EL (cell line): ENCODE measurements at places on chromosomes 2 and 18.
A peak's percentile ranks its signal among the peaks of the same experiment; 100 is the strongest.

- DNase-seq: no peak
Measured at GRCh38 chr18:47724186-47724975, 206.1 kb downstream of the SMAD2 start.

DNA sequence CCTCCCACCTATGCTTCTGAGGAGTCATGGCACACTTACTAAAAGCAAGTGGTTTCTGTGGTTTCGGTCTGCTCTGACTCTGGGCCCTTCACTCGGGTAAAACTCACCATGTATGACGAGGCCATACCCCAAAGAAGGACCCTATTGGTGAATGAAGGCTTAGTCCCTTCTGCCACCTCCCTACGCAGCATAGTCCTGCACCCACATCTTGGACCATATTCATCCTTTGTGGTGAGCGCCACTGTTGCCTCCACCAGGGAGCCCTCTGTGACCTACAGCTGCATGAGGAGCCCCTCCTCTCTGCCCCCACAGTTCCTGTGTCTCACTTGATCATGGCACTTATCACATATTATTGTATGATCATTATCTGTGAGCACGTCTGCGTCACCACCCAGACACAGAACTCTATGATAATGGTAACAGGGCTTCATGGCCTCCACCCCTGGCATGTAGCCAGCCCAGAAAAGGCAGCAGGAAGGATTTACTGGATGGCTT is 113.3 kb downstream of the TFCP2L1 start:
- DNase-seq: no peak

DNA sequence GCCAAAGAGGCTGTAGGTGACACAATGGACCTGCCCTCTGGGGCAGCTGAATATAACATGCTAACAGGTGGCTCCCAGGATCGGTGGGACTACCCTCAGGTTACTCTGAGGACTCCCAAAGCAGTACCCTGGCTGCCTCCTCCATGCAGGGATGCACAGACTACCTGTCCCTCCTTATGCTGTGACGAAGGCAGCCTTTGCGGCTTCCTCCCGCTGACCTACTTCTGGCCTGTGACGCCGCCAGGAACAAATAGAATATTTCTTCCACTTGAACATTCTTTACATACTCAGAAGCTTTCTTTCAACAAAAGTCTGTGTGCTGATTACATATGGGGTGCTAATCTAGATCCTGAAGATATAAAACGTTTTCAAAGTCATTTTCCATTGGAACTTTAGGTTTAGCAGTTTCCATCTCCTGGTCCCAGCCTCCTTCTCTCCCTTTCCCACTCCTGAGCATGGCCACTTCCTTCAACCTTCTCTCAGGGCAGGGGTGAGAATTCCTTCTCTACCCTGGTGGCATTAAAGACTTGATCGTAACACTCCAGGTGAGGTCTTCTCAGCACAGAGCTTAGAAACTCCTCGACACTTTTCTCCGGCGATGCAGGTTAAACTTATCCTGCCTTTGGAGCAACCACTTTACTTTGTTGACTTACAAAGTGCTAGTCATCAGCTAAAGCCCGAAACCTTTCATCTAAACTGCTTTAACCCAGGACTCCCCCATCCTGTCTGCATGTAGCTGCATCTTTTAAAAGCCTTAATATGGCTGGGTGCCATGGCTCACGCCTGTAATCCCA is 58.9 kb upstream of the STK17B start:
- DNase-seq: no peak

DNA sequence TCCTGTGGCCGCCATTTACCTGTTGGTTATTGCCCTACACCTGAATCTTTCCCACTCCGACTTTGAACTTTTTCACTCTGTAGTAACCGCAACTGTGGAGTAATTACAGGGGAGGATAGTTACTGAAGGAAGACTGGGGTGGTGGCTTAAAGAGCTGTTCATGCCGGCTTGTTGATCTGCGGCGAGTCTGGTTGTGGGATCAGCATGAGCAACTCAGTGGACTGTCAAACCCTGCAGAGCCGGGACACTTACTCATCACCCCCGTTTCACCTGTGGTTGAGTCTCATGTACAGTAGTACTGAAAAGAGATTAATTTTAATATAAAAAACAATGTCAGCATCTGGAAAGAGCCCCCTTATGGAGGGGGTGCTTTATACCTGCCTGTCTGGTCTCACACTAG is 2.1 kb downstream of the ASB1 start:
- DNase-seq: no peak

GRCh38 chr2:33530690-33531548 is 54.5 kb downstream of the RASGRP3 start:
- DNase-seq: peak; percentile 56

- DNase-seq: no peak
Measured at GRCh38 chr2:239751679-239752355, 273.3 kb downstream of the NDUFA10 start.

DNA sequence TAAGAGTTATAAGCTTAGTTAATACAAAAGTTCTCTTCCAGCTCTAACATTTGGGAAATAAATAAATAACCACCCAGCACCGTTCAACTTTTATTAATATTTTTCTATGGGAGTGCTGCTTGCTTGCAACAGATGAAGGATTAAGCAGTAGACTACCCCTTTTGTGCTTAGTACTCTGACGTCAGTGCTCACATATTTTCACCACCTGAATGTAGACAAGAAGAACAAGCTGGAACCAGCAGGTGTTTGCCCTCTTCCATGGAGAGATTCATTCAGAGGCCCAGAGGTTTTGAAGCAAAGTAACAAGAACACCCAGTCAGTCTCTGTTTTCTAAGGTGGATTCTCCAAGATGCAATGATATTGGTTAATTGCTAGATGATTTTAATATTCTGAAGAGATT is 307.1 kb upstream of the PIK3C3 start:
- no peak for DNase-seq

DNA sequence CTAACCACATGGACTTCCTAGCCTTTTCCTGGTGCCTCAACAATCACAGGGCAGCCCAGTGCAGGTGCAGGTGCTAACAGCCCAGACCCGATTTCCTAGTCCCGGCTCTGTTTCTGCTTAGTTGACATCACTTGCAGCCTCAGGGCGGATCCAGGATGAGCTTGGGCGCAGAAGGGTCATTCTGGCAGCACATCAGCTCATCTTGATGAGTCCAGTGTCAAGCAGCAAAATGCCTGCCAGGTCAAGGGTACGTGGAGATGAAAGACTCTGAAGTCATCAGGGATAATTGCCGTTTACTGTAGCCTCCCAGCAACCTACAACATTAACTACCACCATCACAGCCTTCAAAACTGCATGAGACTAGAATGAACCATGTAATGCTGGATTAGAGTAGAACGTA is 39.4 kb upstream of the EFHD1 start:
- no peak for DNase-seq

DNA sequence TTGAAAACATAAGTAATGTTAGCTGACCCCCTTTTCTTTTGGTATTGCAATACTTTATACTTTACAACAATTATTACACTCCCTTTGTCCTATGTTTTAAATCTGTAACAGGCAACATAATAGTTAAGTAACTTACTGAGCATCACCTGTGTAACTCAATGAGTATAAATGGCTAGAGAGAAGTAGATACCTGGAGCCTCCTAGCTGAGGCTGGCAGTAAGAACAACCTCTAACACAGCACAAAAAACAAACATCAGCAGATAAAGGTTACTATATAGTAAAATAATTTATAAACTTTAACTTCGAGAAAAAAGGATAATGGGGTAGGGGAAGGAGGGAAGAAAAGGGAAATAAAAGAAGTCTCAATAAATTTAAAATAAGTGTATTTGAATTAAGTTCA is 73.1 kb upstream of the ST8SIA5 start:
- DNase-seq: no peak

- no peak for DNase-seq
Measured at GRCh38 chr18:24795129-24795528, 334.7 kb downstream of the HRH4 start.

DNA sequence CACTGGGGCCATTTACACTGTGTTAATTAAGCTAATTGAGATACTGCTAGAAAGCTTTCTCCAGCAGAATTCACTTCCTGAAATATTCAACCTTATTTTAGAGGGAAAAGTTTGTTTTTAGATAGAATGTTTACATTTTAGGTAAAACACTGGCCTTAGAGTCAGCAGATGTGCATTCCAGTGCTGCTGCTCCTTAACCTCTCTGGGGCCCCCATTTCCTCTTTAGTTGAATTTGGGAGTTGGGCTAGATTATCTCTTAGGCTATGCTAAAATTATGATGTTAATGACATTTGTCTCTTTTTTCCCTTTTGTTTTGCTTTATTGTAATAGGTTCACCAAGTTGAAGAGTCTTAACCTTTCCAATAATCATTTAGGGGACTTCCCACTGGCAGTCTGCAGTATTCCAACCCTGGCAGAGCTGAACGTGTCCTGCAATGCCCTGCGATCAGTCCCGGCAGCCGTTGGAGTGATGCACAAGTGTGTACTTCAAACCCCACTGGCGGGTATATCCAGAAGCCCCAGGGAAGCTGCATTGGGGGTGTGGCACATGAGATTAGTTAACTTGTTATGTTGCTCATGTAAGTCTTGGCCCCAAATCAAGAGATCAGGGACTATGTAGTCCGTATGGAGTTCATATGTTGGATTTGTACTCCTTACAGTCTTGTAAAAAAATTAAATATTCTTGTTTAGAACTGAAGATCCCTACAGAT is 179.5 kb downstream of the PHLPP1 start:
- DNase-seq: no peak

GRCh38 chr2:154247503-154247902 is 375.8 kb downstream of the GALNT13 start:
- DNase-seq: no peak

GRCh38 chr18:11728249-11728648 is 39.2 kb downstream of the GNAL start:
- peak; percentile 7 for DNase-seq

GRCh38 chr2:85221067-85221691 is 88.0 kb downstream of the TCF7L1 start:
- no peak for DNase-seq

GRCh38 chr2:11480859-11481258 is 14.9 kb upstream of the E2F6 start:
- DNase-seq: no peak

GRCh38 chr2:25819597-25820039 is 58.7 kb downstream of the ASXL2 start:
- DNase-seq: no peak

GRCh38 chr2:160575368-160575767 is 81.8 kb upstream of the RBMS1 start:
- no peak for DNase-seq

- no peak for DNase-seq
Measured at GRCh38 chr2:28835781-28836180, 25.1 kb downstream of the SPDYA start.

DNA sequence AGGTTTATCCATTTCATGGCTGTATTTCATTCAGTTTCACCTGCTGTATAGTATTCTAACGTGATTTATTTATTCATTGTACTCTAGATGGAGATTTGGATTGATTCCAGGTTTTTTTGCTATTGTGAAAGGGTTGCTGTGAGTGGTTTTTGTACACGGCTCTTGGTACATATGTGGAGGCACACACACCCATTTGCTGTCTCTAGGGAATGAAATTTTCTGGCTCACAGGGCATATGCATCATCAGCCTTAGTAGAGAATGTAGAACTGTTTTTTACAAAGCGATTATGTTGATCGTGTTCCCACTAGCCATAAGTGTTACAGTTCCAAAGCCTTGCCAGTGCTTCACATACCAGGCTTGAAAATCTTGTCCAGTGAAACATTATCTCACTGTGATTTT is 5.1 kb downstream of the SPTBN1 start:
- DNase-seq: no peak

GRCh38 chr2:62229082-62229605 is 33.2 kb downstream of the B3GNT2 start:
- DNase-seq: no peak

DNA sequence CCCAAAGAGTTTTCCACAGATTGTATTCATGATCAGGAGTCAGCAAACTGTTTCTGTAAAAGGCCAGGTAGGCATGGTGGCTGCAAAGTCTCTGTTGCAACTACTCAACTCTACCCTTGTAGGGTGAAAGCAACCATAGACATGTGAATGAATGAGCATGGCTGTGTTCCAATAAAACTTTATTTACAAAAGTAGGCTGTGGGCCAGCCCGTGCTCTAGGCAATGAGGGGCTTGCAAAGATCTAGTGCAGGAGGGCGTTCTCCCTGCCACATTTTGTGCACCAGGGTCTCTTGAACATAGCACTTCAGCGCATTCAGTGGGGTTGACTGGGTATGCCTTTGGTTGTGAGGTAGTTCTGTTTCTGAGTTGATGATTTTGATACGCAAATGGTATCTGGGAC is 85.8 kb downstream of the ST6GAL2 start:
- DNase-seq: no peak

GRCh38 chr2:103459283-103459682 is 697.5 kb downstream of the TMEM182 start:
- DNase-seq: no peak

GRCh38 chr2:106277426-106277825 is 83.3 kb upstream of the UXS1 start:
- DNase-seq: no peak

- no peak for DNase-seq
Measured at GRCh38 chr18:79912409-79912991, 39.0 kb downstream of the SLC66A2 start.

- peak; percentile 64 for DNase-seq
Measured at GRCh38 chr2:196927376-196928225, 1.1 kb upstream of the PGAP1 start.

DNA sequence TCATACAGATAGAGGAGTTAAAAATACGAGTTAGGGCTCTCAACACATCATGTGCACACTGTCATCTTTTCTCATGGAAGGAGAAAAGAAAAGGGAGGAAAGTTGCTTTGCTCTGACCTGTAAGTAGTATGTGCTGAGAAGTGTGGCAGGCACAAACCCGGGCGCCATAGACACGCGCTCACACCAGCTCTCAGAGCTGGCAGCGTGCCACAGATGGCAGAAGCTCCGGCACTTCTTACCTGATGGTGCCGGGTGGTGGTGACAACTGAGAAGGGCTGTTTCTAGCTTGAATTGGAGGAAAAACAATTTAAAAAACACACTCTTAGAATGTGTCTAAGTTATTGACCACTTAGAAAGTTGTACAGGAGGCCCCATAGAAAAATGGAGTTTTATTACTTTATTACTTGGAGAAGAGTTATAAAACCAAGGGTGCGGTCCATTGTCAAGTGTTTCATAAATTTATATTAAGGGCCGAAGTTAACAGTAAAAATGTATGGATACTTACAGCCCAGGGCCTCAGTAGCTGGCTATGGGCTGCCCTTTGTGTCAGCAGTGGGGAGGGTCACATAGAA is 92.2 kb downstream of the DPP4 start:
- no peak for DNase-seq

GRCh38 chr2:174121175-174121574 is 127.2 kb downstream of the OLA1 start:
- DNase-seq: peak; percentile 71

DNA sequence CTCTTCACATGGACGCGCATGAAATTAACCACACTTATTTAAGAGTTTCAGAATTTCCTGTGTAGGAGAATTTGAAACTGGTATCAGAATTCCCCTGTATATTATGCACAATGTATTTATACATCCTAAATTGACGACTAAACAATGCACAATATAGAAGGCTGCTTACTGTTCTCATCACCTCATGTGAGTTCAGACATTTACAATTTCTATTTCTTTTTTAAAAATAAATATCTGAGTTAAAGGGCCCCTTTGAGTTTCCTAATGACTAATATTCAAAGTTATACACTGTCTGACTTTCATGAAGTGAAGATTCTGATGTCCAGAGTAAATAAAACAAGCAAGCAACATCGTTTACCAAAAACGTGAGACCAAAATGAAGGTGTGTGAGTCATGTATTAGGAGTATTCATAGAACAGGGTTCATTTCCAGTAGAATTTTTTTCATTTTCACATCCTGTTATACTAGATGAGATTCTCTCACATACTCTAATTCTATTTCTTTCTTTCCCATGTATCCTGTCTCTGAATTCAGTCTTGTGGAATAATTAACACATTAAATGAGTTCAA is 406.2 kb downstream of the NUP35 start:
- no peak for DNase-seq
